Effector CD4-positive, alpha-beta T cell (primary cell): ENCODE measurements at places on chromosomes 1 and 21.

DNA sequence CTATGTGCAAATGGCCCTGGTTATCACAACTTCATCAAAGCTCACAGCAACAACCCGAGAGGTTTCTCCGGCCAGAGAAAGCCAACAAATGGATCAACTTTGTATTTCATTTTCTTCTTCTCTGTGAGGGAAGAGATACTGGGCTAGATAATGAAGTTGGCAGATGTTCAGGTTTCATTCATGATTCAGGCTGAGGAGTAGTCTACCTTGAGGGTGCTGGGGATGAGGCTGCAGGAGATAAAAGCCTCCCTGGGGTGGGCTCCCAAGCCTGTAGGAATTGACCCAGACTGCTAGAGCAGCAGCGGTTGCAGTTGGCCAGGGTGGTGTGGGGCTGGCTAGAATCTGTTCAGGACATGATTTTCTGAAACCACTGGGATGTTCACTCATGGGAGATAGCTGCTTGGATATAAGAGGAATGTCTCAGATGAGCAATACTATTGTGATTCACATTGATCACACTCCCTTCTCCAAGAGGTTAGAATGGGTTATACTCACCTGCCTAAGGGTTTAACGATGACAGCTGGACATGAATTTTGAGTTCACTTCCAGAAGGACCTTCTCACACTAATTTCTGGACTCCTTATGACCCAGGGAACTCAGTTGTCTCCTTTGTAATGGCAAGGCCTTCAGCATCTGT, 64.0 kb downstream of the SYT6 start:
- no peak for DNase-seq

GRCh38 chr1:59026472-59026948, 242.7 kb upstream of the JUN start:
- DNase-seq: no peak

GRCh38 chr1:3717041-3717714, 35.1 kb upstream of the CCDC27 start:
- DNase-seq: no peak

- no peak for DNase-seq
Measured at GRCh38 chr1:210291786-210292230, 36.9 kb upstream of the HHAT start.

- DNase-seq: no peak
Measured at GRCh38 chr21:15141261-15141970, 76.6 kb upstream of the NRIP1 start.

DNA sequence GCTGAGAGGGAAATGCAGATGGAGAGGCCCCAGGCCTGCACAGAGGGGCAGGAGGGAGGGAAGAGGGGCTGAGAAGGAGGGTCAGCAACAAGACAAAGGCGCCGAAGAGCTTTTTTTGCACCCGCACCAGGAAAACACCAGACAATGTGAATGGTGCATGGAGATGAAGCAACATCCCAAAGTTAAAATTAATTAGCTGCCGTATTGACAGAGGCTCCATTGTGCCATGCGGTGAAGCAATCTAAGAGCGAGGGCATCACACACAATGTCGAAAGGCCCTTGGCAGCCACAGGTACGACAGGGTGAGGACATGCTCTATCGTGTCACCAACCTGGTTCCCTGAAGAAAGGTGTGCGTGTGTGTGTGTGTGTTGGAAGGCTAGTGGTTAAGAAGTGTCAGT, 41.2 kb downstream of the SSBP3 start:
- no peak for DNase-seq

DNA sequence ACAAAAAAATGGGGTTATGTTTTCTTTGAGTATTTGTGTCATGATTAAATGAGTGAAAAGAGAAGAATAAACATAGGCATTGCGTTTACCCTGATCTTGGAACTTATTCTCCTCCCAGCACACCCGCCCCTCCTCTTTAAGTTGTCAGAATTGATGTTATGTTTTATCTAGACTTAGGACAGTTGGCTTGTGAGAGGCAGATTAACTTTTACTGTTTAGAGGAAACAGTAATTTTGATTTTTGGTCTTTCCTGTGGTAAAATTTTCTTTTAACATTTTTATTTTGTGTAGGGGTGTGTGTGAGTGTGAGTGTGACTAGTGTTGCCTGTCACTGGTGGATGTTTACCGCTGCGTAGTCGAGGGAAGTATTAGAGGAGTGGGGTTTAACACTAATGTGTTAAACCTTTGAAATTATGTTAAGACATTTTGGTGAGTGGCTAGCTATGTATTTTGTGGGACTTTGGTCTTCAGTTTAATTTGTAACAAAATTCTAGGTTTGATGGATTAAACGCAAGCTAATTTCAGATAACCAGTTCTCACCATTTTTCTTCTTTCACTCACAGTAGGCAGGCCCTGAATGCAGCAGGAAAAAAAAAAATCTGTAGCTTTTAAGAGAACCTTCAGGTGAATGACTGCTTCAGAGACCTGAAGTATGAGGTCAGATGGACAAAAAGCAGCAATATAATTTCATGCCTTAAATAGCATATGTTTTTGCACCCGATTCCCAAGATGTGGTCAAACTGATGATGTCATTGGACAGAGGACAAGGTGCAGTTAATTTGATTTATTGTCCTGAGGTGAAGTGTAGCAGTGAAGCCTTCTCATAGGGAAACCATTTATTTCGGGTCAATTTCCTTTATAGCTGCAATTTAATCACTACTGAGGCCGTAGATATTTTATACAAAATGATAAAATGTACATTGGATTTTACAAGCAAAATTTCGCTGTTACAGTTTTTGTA, 2.7 kb downstream of the POU2F1 start:
- DNase-seq: no peak

- no peak for DNase-seq
Measured at GRCh38 chr1:244050014-244050834, 859 bp upstream of the ZBTB18 start.

DNA sequence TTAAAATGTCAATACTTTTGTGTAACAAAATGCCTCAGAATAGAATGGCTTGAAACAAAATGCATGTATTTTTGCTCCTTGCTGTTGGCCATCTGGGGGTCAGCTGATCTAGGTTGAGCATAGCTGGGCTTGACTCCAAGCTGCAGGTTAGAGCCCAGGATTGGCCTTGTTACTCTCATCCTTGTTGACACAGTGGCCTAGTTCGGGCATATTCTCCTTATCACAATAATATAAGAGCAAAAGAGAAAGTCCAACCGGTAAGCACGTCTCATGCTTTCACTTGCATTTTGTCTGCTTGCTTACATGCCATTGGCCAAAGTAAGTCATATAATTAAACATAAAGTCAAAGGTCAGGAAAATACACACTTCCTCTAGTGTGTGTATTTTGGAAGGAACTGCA, 456.2 kb downstream of the KCNT2 start:
- DNase-seq: no peak

GRCh38 chr1:40606978-40607377, 58.5 kb downstream of the RIMS3 start:
- no peak for DNase-seq

DNA sequence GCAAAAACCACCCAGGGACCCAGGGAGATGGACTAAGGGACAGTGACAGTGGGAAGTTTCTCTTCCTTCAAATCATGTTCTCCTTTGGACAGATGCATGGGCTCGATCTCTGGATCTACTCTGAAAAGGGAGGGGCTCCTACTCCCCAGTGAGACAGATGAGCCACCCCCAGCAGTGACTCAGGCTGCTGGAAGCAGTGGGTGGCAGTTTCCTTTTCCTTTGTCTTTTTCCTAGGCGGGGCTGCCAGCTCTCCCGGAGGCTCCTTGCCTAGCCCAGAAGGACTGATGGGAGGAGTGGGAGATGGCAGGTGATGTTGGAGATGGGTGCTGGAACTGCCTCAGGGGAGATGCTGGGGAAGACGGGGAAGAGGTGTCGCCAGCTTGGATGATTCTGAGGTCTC, 41.0 kb upstream of the IGSF21 start:
- no peak for DNase-seq

- DNase-seq: no peak
Measured at GRCh38 chr1:204338360-204338759, 21.4 kb downstream of the PLEKHA6 start.

GRCh38 chr1:117606649-117607430, 992 bp downstream of the TENT5C start:
- peak; percentile 42 for DNase-seq

- no peak for DNase-seq
Measured at GRCh38 chr1:226741009-226741408, 1.9 kb upstream of the ITPKB start.

DNA sequence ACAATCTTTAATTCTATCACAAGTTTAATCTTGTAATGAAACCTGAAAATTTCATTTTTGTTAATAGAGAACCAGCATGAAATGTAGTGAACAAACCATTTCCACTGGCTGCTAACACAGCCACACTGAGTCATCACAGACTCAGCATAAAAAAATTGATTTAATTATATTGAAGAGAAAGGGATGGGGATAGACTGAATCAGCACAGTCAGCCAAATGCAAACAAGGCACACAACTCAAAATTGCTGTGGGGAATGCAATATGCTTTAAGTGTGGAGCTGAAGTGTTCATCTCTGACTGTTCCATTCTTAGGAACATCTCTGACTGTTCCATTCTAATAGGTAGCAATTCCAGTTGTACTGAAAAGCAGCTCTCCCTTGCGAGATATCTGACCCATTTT, 299.8 kb downstream of the MRPL39 start:
- DNase-seq: no peak

DNA sequence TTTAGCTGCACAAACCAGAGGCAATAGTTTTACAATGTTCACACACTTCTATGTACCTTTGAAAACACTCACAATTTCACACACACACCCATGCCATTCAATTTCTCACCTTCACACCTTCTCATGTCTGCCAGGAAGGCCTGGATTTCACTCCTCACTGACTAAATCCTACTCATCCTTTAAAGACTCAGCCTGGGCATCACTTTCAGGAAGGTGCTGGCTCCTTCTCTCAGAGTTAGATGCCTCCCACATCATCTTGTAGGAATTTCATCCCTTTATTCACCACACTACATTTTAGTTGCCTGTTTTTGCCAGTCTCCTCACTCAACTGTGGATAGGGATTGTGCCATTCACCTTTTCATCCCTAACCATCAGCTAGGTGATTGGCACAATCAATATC, 2.3 kb downstream of the IL20 start:
- DNase-seq: no peak

GRCh38 chr1:228238461-228238860, 30.6 kb downstream of the OBSCN start:
- no peak for DNase-seq

- DNase-seq: no peak
Measured at GRCh38 chr1:95339377-95339776, 105.4 kb downstream of the RWDD3 start.

DNA sequence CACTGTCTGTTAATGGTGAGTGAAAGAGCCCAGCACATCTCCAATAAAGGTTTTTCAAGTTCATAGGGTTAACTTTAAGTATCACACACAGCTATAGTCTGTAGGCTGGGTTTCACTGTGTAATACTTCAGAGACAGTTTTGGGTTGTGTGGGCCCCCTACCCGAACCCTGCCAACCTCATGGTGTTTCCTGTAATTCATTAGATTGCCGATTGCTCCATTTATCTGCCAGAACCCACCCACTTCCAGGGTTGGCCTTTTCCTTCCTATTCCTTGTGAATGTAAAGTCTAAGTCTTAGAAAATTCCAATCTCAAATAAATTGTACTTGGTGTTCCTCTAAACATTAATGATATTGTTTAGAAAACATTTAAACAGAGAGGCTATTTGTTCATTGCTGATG, 43.6 kb downstream of the CTTNBP2NL start:
- DNase-seq: no peak

- no peak for DNase-seq
Measured at GRCh38 chr1:161962091-161962887, 61.4 kb downstream of the OLFML2B start.

GRCh38 chr1:25554886-25555752, 11.7 kb downstream of the LDLRAP1 start:
- DNase-seq: no peak

DNA sequence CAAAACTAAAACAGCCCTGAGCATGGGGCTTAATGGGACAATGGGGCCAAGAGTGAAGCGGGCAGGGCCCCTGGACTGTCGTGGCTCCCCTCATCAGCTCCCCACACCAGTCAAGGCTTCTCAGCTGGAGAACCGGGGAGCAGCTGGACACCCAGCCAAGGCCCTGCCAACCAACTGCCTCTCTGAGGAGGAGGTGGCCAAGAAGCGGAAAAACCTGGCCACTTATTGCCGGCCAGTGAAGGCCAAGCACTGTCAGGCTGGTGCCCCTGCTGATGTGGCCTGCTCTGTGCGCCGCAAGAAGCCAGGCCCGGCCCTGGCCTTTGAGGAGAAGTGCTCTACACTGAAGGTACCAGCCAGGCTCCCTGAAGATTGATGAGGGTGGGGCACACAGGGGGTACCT, 2.5 kb upstream of the CYB561D1 start:
- DNase-seq: no peak

GRCh38 chr1:202067188-202067974, 55.3 kb upstream of the GPR37L1 start:
- DNase-seq: no peak

GRCh38 chr1:6097824-6098223, 52.1 kb downstream of the KCNAB2 start:
- DNase-seq: no peak

DNA sequence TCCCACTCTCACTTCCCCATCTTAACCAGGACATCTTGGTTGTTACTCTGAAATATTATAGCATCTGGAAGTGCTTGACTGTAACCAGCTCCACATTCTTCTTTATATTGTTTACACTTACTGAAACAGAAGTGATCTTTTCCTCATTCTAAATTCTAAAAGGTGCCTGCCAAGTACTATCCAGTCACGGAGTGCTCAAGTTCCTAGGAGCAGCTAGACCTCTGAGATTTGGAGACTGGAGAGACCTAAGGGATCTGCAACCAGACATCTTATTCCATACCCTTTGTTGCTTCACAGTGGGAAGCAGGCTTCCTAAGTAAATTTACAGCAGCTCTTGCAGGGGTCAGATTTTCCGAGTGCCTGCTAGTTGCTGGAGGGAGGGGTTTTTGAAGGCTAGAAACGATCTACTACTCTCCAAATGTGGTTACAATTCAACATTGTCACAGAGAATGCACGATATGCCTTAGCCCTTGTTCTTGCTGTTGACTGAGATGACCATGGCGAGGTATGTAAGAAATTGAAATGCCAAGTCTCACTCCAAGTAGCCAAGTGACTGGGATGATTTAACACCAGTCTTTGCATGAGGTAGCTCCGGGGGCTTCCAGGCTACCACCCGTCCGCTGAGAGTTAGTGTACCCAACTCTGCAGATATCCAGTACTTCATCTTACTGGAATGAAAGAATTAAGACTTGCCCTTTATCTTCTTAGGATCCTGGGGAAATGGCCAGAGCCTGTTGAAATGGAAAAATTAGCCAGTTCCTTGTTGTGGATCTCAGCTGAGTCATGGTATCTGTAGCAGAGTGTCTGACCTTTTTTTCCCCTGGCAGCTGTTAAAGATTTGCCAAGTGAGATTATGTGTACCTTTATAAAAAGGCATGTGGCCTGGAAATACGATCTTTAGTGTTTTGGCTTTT, 150.8 kb downstream of the MAST2 start:
- DNase-seq: no peak
